ENCODE measurements at places on chromosomes 2 and 18. TPM values are rescaled to one million over a fixed set of nuclear protein-coding genes. Genes with fewer than 3 reads are reported as not detected.

Gene RTN4
- 240 TPM for total RNA-seq

DNA sequence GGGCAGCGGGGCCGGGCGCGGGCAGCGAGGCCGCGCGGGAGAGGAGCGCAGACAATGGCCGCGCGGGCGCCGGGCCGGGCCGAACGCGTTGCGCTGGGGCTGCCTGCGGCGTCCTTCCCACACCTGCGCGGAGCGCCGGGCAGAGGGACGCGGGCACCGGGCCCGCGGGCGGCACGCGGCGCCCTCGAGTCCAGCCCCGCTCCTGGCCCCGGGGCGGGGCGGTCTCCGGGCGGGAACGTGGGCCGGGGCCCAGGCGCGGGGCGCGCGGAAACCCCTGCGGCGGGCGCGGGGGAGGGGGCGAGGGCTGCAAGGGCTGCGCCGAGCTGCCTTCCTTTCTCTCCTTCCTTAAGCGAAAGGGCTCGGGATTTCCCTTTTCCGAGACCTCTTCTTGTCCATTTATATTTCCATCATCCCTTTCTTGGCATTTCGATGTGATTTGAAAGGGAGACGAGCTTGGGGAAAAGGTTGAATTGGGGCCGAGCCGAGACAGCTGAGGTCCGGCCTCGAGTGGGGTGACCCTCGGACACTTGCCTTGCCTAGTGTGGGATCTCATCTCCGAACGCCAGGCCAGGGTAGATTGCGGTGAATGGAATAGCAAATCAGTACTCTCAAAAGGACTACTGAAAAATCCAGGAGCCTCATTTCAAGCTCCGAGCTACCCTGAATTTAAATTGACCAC lies 676 bp downstream of the KLHL23 start:
- DNase-seq = no peak

DNA sequence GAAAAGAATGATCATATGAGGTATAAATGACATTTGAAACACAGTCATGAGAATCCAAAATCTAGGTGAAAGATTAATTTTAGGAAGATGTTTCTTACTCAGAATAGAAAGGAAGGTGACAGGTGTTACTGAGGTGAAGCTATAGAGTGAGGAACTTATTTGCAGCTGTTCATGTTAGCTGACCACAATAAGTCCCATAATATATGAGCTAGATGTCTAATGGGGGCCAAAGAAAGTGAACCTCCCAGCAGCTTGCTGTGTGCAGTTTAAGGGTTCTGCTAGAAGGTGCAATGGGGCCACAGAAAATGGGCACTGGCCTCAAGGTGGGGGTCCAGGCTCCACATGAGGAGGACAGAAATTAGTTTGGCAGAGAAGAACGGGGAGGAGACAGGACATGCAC lies 1374.9 kb upstream of the CRIM1 start:
- no peak for DNase-seq

DNA sequence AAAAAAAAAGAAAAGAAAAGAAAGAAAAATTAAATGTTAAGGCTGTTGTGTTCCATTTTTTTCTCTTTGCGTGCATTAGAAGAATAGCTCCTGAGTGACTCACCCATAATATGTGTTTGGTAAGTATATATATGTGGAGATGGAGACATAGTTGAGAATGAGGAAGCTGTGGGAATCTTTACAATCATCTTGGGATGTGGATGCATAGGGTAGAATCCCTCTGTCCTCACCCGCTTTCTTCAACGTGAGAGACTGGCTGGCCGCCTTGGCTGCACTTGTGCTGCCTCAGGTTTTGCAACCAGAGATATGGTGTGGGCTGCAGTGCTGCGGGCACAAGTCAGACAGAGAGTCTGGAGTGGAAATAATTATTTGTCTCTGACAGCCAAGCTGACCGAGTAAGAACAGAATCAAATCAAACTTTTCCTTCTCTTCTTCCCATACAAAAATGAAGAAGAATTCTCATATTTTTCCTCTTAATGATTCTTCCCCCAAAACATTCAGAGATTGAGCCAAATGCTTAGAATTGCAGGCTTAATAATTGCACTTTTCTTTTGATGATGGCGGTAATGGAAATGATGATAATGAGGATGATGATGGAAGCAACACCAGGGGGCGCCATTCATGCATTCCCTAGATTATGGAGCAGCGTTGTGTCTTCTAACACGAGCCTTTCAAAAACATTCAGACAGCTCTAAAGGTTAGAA lies 48.5 kb downstream of the SERPINB7 start:
- DNase-seq = no peak

GRCh38 chr2:158688721-158689120 lies 106.4 kb upstream of the DAPL1 start:
- no peak for DNase-seq

Measured in H1 (cell line).